ENCODE measurements at places on chromosomes 4 and X.

DNA sequence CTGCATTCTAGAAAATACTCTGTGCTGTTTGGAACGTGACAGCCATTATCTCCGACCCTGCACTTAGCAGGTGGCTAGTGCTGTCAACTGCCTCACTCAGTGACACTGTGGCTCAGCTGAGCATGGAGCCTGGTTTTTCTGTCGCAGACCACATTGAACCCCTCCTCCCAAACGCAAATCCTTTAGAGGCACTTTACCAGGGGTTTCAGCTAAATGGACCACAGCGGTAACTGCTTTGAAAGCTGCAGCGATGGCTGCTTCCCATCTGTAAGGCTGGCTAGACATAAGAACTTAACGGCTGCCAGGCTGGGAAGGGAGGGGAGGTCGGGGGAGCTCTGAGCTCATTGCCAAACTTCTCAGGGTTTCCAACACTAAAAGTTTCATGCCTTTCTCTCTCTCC lies 8.1 kb downstream of the SLC34A2 start:
- DNase-seq: no peak

DNA sequence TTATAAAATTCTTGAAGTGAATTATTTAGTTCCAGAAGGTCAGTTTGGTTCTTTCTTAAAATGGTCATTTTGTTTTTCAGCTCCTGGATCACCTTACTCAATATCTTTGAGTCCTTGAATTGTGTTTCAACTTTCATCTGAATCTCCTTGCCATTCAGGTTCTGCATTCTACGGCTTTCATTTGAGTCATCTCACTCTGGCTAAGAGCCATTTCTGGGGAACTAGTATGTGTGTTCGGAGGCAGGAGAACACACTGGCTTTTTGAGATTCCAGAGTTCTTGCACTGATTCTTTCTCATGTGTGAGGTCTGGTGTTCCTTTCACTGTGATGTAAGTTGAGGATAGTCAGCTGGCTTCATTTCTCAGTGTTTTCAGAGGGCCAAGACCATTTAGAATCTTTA lies 708.4 kb upstream of the FRG1 start:
- no peak for DNase-seq

DNA sequence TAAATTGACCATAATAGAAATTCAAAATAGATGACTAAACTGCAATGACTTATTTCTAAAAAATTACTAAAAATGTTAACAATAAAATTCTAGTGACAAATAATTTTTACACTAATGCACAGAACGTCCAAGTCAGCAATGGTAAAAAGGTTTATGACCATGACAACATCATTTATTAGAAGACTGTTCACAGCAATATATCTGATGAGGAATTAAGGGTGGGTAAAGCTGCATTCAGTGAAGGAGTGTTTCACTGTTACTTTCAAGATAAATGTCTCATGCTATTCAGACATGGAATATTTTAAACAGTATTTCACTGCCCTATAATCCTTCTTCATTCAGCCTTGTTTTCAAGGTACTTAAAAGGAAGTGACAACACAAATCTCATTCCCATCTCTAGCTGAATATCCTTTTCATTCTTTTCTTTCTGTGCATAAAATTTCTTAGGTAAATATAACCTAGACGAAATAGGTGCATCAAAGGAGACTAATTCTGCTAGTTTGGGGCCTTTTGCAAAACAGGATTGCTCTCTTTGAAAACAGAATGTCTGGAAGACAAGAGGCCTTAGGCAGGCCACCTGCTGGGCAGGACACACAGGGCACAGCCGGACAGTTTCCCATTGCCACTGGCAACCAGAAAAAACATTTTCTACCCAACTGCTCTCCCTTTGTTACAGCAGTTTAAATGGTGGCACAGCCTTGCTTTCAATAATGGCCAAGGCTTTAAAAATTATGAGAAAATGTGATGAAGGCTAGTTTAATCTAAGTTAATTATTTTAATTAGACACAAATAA lies 600.3 kb downstream of the SPRY1 start:
- DNase-seq: no peak

- DNase-seq: no peak
Observed at GRCh38 chr4:107423677-107424405, 296.2 kb downstream of the PAPSS1 start.

All from NCI-H345 (cell line).